Activated CD4-positive, alpha-beta T cell treated with anti-CD3 and anti-CD28 coated beads, Interleukin-2, amount 50 U/mL, for 16 hours (primary cell): ENCODE measurements at places on chromosomes 5 and 9.
A peak's percentile ranks its signal among the peaks of the same experiment; 100 is the strongest.

- no peak for DNase-seq
Observed at GRCh38 chr5:148801682-148802276, 24.6 kb upstream of the ADRB2 start.

- DNase-seq = no peak
Observed at GRCh38 chr9:133026426-133026825, 4.4 kb upstream of the GTF3C5 start.

DNA sequence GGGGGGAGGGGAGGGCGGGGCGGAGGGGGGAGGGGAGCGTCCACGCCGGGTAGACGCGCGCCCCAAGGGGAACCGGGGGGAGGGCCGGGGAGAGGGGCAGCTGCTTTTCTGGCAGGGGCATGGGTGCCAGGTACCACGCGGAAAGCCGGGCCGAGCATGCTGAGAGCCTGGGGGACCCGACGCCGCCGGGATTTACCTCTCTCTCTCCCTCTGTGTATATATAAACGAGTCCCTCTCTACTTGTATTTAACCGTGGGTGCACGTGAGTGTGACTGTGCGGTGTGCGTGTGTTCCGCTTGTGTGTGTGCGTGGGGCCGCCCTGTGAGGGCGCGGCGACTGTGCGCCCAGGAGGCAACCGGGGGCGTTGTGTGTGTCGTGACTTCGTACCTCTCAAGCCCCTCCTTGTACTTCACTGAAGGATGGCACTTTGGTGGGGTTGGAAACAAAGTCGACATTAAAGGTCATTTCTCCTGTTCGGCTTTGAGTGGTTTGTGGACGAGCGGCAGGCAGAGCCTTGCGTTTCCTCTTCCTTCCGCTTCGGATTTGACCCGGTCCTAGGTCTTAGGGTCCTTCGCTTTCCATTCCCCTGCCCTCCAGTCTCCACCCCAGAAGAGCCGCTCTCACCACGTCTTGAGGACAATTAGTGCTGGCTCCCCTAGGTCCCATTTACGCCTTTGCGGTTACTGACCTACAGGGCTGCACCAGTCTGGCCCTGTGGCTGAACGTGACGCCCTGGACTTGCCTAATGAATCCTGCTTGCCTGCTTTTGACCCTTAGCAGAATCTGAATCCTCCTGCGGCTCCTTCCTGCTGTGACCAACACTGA lies 36.2 kb upstream of the TTC1 start:
- no peak for DNase-seq

GRCh38 chr5:83871533-83872395 lies 151.1 kb upstream of the HAPLN1 start:
- no peak for DNase-seq

- DNase-seq = no peak
Observed at GRCh38 chr5:175288048-175288621, 155.8 kb downstream of the DRD1 start.

GRCh38 chr5:145936401-145937131 lies at the start of gene SH3RF2:
TSS of gene SH3RF2 (plus strand) at chr5:145936578. CDS start at chr5:145937929, 1,351 bp downstream.
- DNase-seq = peak; percentile 83

- DNase-seq = no peak
Observed at GRCh38 chr5:84259283-84260045, 125.2 kb downstream of the EDIL3 start.

- no peak for DNase-seq
Observed at GRCh38 chr5:120228262-120229031, 235.7 kb upstream of the PRR16 start.

- DNase-seq = no peak
Observed at GRCh38 chr5:107396351-107396690, 274.4 kb downstream of the EFNA5 start.

DNA sequence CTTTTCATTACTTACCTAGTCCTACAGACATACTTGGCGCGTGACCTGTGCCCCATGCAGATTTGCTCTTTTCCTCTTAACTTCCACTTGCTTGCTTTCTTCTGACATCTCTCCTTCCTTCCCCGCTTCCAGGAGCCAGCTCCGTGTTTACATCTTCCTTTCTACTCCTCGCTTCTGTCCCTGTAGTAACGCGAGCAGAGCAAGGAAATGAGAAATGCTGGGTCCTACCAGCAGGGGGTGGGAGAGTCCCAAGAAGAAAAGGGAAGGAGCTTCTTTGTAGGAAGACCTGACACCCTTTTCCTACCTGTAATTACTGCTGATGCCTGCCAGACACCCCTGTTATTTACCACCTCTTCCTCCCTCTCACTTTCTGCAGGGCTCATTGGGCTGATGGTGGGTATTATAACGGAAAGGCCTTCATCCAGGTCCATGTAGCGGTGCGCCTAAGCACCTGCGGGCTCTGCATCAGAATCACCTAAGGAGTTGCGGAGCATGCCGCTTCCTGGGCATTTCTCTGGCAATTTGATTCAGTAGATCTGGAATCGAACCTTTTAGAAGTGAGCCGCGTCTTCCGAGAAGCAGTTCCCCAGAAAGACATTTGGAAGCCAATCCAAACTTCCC lies 1260.8 kb upstream of the WWC1 start:
- DNase-seq = no peak

DNA sequence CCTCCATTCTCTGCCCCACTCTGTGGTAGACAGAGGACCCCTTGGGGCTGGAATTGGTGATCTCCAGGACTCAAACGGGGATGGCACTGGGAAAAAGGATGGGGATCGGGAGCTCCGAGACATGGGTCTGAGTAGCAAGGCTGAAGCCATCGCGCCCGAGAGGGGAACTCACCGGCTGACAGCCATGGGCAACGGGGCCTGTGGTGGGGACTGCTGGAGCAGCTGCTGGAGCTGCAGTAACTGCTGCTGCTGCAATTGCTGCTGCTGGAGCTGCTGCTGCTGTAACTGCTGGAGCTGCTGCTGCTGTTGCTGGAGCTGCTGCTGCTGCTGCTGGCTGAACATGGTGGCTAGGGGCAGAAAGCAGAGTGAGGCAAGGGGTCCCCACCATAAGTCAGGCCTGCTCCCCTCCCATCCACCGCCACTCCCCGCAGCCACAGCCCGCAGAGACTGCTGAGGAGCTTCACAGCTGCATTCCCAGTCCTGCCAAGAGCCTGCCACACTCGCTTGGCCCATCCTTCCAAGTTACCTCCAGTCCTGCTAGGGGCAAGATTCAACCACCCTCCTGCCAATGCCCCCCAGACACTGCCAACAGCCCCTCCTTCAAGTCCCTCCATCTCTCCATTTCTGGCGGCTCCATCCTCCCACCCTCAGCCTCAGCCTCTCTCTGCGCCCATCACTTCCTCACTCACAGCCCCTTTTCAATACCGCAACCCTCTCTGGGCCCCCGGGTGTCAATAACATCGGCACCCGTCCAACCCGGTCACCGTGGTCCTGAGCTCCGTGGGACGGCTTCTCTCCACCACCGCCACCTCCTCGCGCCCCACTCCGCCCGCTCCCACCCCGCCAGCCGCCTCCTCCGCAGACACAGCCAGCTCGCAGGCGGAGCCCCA lies 611 bp downstream of the CIZ1 start:
- DNase-seq = no peak

GRCh38 chr9:121372239-121373010 lies 2.4 kb upstream of the STOM start:
- no peak for DNase-seq

DNA sequence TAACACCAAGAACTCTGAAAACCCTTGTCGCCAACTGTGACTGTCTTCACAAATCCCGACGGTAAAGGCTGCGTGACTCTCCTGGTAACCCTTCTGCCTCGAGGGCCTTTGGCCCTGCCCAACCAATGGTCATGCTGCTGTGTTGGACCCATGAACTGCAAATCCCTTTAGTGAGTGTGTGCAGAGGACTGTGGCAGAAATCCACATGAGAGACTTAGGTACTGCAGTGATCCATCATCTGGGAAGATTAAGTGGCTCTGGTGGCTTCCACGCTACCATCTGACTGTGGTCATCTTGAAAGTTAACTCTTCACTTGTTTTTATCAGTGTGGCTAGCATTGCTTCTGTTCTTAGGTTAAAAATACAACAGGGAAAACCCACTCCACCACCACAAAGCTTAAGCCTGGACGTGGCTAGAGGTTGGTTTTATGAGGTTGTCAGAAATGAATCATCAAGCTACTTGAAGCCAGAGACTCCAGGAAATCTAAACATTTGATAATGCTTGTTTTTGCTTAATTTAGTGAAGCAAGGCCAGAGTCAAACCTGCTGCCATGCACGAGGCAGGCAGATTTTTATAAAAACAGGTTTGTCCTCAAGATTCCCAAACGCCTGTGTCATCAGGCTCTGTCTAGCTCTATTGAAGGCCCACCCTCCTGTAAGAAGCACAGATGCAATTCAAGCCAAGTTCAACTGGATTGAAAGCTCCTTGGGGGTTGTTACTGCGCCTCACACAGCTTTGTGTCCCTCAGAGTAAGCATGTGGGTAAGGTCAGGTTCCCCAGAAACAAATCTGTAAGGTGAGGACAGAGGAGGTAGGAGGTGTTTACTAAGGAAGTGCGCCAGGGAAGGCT lies 52.7 kb upstream of the ERCC6L2 start:
- DNase-seq = peak; percentile 89

DNA sequence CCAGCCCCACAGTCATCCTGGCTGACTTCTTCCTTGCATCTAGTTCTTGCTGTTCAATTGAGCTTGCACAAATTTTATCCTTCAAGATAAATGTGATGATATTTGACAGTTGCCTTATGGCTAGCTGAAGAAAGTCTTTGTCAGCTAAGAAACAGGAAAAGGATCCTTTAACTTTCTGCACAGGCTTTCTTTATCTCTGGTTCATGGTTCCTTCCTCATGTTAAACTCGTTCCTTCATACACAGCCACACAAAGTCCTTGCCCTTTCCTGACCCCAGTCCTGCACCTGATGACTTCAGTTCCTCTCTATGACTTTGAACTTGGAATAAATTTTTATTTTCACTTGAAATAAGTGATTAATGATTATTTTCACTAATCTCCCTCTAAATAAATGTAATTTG lies 132.5 kb upstream of the PRSS3 start:
- DNase-seq = no peak

- no peak for DNase-seq
Observed at GRCh38 chr9:82783045-82783444, 279.9 kb downstream of the RASEF start.

DNA sequence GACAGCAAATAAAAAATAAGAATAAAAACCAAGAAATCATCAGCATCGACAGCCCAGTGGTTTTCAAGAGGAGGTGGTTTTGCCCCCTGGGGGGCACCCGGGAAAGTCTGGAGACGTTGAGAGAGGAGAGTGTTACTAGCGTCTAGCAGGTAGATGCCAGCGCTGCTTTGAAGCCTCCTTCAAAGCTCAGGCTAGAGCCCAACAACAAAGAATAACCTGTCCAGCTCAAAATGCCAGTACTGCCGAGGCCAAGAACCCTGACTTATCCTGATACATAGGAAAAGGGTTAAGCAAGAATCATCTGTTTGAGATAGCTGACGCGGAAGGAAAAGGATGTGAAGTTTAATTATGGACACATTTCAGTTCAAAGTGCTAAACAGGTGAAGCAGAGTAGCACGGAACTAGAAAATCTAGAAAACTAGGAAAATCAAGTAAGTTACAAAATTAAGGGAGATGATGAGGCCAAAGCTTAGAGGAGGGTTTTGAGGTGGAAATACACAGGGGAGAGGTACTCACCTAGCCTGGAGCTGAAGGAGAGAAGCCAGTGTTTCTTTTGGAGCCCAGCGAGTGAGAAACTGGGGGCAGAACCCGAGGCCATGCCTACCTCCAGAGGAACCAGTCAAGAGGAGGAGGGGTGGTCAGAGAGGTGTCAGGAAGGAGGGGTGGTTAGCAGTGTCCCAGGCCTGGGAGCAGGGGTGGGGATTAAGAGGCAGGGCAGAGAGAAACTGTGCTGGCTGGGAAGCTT lies 121.0 kb upstream of the RETREG1 start:
- no peak for DNase-seq

- no peak for DNase-seq
Observed at GRCh38 chr5:99068944-99069650, 140.3 kb upstream of the CHD1 start.

DNA sequence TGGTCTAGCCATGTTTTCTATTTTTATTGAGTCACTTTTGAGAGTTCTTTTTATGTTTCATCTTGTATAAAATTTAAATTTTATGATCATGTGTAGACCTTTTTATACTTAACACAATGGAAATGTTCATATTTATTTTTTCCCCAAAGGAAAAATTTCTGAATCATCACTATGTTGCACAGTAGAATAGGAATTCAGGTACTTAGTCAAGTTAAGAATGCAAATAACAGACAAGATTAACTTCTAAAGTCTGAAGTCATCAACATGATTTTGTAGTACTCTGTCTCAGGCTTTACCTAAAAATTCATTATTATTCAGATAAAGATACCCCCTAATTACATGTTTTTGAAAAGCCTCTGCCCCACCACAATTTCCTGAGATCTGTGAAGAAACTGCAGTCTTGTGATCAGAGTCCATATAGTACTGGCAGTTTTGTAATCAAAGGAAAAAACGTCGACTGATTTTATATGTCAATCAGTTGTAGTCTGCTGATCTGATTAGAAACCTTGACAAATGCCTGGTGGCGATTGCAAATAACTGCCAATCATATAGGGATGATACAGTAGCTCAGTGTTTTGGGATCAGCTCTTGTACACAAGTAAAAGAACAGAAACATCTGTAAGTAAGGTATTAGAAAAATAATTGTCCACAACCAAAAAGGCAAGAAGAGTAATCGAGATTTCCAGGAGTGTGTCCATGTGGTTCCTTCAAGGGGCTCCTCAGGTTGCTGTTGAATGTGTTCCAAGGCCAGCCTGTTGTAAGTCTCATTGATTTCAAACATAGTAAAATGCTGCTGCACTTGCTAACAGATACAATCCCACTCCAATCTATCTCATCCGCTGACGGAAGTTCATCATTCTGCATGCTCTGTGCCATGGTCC lies 352.4 kb downstream of the ARRDC3 start:
- DNase-seq = no peak

GRCh38 chr5:159519365-159519764 lies 189.1 kb upstream of the IL12B start:
- DNase-seq = no peak

- no peak for DNase-seq
Observed at GRCh38 chr9:38435521-38435920, 11.3 kb upstream of the IGFBPL1 start.

GRCh38 chr5:103469288-103470040 lies 93.1 kb downstream of the NUDT12 start:
- DNase-seq = no peak

DNA sequence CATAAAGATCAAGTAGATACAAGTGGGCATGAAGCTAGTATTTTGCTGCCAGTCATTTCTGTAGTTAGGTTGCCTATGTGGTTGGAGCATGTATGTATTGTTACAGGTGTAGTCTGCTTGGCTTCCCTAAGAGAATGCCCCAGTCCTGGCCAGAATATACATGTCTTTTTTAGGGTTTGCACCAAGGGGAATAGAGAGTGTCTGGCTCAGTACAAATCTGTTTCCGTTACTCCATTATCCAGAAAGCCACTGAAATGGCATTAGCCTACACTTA lies 23.2 kb downstream of the TGFBR1 start:
- DNase-seq = peak; percentile 47
